ENCODE measurements at places on chromosomes 7 and 10.

- DNase-seq: peak; percentile 31
Measured at GRCh38 chr7:42831718-42832522, 80.0 kb downstream of the C7orf25 start.

GRCh38 chr10:121735263-121735662 lies 137.0 kb upstream of the FGFR2 start:
- DNase-seq: no peak

GRCh38 chr7:24869572-24869971 lies 110.4 kb downstream of the OSBPL3 start:
- no peak for DNase-seq

DNA sequence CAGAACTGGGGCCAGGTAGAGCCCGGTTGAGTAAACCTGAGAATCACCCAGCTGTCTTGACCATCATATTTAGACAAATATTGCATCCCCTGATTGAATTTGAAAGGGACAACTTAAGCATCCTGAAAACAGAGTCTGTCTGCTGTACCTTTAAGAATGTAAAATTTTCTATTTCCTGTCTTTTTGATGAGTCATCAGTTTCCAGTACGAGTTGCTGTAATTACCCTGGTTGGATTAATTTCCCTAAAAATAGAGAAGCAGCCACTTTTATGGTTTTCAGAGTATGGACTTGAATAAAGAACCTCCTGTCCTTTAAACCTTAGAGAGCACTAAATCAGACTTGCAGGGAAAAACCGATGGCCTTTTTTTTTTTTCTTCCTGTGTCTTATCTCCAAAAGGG lies 164.6 kb upstream of the SH2B2 start:
- peak; percentile 16 for DNase-seq

GRCh38 chr10:72337039-72337629 lies 17.6 kb downstream of the DNAJB12 start:
- peak; percentile 62 for DNase-seq

DNA sequence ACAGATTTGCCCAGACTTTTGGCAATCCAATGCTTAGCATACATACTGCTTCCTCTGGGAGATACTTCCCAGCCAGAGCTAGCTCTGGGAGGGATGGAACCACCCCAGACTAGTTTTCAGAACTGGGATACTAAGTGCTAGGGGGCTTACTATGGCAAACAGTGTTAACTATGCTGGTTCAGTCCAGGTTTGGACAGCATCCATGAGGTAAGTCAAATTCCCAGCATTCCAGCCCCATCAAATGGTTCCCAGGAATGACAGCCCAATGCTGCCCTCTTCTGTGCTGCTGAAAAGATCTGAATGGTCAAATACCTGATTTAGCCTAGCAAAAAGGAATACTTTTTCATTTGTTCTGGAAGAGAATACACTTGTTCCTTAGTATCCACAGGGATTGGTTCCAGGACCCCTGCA lies 141.7 kb upstream of the CCDC6 start:
- no peak for DNase-seq

GRCh38 chr7:46848944-46849343 lies 733.0 kb downstream of the TNS3 start:
- DNase-seq: no peak

DNA sequence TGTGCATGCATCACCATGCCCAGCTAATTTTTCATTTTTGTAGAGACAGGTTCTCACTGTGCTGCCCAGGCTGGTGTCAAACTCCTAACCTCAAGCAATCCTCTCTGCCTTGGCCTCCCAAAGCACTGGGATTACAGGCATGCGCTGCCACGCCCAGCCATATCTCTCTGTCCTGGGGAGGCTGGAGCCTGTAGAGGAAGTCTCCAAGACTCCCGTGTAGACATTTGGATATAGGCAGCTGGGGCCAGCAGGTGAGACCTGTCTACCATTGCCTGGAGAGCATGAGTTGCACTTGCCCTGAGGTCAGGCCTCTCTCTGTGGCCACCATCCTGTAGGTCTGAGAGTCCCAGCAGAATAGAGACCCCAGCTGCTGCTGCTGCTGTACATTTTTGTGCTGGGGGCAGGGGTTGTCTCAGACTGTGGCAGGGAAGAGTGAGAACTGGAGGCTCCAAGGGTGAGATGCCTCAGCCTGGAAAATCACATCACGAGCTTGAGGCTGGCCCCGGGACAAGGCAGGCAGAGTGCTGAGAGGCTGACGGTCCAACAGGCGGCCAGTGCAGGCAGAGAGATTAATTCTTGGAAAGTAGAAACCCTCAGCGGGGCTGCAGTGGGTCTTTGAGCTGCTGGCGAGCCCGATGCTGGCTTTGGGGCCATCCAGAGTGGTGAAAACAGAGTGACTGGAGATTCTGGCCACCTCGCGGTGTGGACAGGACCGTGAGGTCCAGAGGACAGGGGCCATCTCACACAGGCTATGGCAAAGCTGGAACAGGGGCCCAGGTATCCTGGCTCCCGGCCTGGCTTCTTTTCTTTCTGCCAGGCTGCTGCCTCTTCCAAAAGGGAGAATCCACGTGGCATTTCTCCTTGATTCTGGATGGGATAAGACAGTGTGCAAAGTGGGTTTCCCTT lies 60.9 kb downstream of the TMEM270 start:
- no peak for DNase-seq
